ENCODE measurements at places on chromosomes 4 and X.
A peak's percentile ranks its signal among the peaks of the same experiment; 100 is the strongest.

GRCh38 chrX:114905251-114905650, 112.2 kb downstream of the IL13RA2 start:
- no peak for DNase-seq

DNA sequence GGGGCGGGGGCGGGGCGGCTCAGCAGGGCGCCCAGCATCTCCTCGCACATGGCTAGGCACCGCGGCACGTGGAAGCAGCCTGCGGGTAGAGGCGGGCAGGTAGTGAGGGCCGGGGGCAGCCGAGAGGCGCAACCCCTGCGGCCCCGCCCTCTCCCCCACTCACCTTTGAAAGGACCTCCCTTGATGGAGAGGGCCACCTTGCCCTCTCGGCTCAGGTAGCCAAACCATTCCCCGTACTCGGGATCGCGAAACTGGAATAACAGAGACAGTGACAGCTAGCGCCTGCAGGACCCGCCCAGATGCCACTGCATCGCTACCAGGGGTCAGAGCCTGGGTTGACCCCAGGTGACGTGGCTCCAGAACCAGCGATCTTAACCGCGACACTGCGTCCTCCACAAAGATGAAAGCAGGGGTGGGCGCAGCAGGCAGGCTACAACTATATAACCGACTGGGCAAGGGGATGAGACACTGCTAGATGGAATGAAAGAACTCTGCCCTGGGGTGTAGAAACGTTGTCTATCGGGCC, 552 bp upstream of the NAA10 start:
- DNase-seq: no peak

DNA sequence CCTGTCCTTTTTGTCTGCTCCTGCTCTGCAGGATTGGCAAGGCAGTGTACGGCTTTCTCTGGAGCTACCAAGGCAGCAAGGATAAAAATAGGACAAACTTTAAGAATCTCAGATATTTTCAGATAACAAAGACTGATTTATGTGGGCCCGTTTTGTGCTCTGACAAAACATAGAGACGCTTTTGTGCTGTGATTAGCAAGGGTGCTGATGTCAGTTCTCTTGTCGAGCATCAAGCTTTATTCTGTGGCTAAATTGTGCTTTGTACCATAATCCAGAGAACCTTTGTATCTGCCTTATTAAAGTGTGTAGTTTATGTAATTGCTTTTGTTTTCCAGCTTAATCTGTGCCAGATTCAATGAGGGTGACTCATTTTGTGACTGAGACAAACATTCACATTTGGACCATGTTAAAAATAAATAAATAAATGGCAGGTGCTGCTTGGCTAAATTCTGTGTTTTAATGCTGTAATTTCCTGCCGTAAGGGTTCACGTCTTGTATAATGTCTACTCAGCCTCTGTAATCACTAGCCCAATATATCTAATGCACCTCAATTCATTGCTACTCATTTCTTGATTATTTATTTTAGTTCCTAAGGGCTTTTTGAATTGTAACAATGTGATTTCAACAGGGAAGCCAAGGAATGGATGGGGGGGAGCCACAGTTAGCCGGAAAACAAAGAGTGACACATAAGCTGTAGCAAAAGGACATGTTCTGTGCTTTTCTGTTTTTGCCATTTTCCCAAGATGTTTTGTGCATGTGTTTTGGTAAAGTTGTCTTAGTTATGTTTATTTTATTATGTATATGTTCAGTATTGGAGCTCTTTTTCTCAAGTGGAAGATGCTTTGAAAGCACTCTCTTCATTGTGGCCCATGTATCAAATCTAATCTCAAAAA, 75.1 kb downstream of the GAB1 start:
- no peak for DNase-seq

GRCh38 chr4:112807083-112807482, 170.1 kb downstream of the LARP7 start:
- DNase-seq: no peak

- no peak for DNase-seq
Observed at GRCh38 chrX:121671649-121672048, 624.2 kb downstream of the GLUD2 start.

GRCh38 chr4:46856333-46856732, 52.7 kb downstream of the COX7B2 start:
- DNase-seq: no peak

DNA sequence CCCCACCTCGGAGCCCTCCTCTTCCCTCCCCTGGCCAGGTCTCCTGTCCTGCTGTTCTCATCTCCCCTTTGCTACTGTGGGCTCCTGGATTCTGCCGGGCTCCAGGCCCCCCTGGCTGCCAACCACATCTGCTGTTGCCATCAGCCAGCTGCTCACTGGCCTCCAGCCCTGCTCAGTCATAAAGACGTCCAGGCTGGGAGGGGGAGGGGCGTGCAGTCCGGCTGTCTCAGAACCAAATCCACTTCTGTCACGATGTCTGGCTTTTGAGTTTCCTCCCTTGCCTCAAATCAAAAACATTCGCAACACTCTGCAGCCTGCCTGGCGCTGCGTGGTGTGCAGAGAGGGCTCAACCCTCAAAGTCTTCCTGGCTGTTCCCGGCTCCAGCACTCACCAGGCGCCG, 7.1 kb downstream of the RASL11B start:
- DNase-seq: no peak

DNA sequence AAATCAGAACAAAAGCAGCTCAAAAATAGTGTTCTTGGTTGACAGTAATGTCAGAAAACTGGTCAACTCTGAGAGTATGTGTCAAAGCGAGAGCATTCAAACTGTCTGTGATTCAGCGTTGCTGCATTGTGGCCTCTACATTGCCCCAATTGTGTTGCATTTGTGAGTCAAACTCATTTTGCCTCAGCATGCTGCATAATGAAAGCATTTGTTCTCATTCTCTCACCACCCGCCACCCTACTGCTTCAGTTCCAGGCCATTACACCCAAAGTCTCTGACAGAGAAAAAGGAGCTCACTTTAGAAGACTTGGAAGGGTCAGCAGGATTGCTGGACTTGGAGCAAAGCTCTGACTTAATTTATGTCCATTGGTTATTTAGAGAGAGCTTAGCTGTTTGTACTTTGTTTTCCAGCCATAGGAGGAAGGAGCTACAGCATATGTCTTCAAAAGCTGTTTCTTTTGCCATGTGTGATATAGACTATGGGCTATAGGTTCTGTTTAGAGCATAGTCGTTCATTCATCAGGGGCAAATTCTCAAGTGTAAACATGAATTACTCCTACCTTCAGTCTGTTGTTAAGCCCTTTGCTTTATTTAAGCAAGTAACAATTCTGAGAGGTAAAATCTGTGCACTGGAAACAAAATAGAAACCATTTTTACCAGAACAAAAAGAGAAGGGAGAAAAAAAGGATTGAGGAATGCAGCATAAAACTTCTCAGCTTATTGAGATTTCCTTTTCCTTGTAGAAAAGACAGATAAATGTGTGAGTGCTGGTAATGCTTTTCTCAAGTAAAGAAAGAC, 153.4 kb upstream of the ANK2 start:
- DNase-seq: no peak

- no peak for DNase-seq
Observed at GRCh38 chr4:135316266-135316779, 1114.7 kb upstream of the PABPC4L start.

GRCh38 chr4:4339504-4340085, 47.3 kb upstream of the NSG1 start:
- DNase-seq: no peak

GRCh38 chrX:101057093-101057714, 5.3 kb upstream of the TRMT2B start:
- no peak for DNase-seq

GRCh38 chrX:31301203-31301602, 229.4 kb upstream of the FTHL17 start:
- no peak for DNase-seq

- peak; percentile 45 for DNase-seq
Observed at GRCh38 chr4:10013722-10014121, 7.6 kb downstream of the SLC2A9 start.

DNA sequence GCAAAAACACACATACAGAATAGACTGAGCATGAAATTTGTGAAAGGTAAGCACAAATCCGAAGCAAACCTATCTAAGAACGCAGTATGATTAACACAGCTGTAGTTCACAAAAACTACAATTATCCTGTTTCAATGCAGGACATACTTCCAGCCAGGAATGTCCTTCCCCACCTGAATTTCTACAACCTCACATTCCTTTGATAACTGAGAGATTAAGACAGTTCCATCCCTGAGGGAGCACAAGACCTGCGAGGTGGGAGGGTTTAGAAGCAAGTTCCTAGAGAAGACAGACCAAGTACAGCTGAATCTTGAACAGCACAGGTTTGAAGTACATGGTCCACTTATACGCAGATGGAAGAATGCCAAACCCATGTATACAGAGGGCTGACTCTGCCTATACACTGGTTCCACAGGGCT, 10.6 kb downstream of the ABCG2 start:
- DNase-seq: no peak

DNA sequence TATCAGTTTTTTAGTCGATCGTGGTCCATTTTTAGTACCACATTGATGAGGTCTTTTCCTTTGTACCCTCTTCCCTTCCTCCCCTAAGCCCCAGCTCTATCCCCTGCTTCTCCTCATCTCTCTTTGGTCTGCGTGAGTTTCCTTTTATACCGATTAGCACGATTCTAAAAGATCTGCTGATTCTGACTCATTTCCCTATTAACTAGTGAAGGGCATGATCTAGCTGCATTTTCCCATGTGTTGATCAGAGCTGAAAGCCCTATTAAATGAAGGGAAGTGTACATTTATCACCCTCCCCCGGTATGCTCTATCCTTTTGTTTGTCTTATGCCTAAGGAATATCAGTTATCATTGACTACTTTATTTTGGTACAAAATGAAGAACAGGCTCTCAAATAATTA, 181.7 kb upstream of the NPY2R start:
- no peak for DNase-seq

- DNase-seq: no peak
Observed at GRCh38 chr4:169849456-169849855, 91.7 kb upstream of the HPF1 start.

DNA sequence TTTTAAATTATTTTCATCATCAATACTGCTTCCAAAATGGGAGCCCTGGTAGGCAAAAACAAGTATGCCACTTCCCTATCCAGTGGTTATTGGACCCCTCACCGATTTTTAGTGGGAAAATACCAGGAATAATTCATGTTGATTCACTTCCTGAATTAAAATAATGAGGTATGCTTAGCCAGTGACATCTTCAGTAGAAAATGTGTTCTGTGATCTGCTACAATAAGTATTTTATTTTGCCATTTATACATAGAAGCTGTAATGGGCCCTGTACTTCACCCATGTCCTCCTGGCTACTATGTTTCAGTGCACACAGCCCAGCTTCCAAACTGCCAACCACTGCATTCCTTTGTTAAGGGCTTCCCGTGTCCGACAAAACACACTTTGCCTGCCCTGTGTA, 41.0 kb upstream of the KLHL34 start:
- no peak for DNase-seq

DNA sequence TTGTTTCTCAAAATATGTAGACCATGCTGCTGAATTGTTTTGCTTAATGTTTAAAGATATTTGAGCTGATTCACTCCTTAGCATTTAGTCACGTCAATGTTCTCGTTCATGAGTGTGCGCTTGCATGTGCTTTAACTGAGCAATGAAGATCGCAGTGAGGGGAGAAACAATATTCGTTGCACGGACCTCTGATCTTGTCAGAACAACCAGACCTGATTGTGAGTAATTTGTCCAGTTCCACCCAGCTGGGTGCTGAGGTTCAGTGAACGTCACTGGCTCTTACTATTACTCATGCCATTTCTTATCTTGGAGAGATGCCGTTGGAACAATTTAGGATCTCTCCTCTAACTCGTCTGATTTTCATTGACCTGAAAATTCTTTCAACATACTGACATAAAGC, 15.0 kb upstream of the PRKX start:
- DNase-seq: no peak

DNA sequence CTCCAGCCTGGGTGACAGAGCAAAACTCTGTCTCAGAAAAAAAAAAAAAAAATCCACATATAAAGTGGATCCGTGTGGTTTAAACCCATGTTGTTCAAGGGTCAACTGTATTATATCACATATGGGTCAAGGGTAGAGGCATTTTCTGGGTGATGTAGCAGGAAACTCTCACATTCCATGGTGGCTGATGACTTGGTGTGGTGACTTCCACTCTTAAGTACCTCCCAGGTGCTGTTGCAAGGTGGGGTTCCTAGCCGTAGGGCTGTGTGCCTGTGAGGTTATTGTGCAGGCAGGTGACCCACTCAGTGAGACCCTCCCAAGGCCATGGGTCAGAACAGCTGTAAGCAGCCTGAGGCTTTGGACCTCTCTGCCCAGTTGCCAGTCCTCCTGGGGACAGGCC, 17.0 kb downstream of the ELF4 start:
- DNase-seq: no peak

DNA sequence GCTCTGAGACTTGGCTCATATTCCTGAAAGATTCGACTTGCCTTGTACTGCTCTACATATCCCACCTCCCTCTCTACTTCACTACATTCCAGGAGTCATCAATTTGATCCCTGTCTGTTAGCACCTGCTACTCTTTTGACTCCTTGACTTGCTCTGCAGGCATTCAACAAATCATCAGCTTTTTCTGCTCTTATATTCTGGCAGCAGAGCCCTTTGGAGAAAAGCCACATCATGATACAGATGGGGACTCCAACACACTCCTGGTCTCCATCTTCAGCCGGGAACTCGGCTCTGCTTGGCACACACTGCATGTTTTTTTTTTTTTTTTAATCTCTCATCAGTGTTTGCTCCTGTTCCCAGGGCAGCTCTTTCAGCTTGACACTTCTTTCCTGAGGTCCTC, 293.2 kb upstream of the LCORL start:
- DNase-seq: no peak

GRCh38 chrX:85851418-85851817, 195.9 kb downstream of the CHM start:
- peak; percentile 1 for DNase-seq

- no peak for DNase-seq
Observed at GRCh38 chr4:7192252-7193029, at the start of gene SORCS2. Gene SORCS2, plus strand, starts transcription at chr4:7192538.

GRCh38 chr4:121594796-121595526, 101.8 kb downstream of the ANXA5 start:
- DNase-seq: no peak

- DNase-seq: no peak
Observed at GRCh38 chrX:50158593-50158992, 42.2 kb downstream of the AKAP4 start.

- no peak for DNase-seq
Observed at GRCh38 chrX:133527415-133527814, 112.1 kb upstream of the GPC4 start.

- no peak for DNase-seq
Observed at GRCh38 chrX:28920153-28920943, 333.1 kb downstream of the IL1RAPL1 start.

DNA sequence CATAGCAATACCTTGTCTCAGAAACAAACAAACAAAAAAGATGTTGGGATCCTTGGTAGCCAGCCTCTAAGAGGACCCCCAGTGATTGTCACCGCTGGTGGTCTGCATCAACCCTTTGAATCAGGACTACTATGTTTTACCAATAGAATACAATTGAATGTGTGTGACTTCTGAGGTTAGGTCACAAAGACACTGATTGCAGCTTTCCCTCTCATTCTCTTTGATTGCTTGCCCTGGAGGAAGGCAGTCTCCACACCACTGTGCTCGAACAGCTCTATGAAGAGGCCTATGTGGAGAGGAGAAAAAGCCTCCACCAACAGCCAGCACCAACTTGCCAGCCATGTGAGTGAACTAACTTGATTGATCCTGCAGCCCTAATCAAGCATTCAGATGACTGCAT, 2.8 kb upstream of the SMIM14 start:
- DNase-seq: no peak

GRCh38 chrX:95764972-95765451, 919.6 kb upstream of the DIAPH2 start:
- DNase-seq: peak; percentile 9
